ENCODE measurements at places on chromosomes 16 and 17.

DNA sequence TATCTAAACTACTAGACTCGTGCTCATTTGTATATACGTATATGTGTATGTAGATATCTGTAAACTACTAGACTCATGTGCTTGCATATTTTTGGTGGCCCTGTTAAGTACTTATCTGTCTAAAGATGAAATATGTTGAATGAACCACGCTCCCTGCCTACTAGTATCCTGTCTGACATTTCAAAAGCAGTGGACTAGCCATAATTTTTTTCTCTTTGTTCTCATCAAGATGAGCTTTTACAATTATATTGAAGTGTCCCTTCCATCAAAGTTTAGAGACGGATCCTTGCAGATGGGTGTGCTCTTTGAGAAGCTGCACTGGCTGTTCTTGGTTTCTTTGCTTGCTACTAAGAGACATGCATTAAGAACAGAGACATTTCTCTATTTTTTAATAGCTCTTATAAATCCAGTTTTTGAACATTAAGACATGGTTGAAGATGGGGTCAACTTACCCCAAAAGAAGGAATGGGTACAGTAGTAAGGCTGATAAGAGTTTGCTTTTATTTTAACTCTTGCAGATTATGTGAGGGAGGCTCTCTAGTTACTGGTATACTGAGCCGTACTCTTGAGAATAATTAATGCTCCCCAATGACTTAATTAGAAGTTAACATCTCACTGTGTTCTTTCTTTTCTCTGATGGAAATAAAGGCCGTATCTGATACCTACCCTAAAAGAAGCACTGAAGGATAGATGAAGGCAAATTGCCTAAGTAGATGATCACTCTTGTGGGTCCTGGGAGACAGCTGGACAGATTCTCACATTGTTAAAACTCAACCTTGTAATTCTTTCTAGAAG, 3.4 kb downstream of the CNTNAP4 start:
- DNase-seq = no peak

DNA sequence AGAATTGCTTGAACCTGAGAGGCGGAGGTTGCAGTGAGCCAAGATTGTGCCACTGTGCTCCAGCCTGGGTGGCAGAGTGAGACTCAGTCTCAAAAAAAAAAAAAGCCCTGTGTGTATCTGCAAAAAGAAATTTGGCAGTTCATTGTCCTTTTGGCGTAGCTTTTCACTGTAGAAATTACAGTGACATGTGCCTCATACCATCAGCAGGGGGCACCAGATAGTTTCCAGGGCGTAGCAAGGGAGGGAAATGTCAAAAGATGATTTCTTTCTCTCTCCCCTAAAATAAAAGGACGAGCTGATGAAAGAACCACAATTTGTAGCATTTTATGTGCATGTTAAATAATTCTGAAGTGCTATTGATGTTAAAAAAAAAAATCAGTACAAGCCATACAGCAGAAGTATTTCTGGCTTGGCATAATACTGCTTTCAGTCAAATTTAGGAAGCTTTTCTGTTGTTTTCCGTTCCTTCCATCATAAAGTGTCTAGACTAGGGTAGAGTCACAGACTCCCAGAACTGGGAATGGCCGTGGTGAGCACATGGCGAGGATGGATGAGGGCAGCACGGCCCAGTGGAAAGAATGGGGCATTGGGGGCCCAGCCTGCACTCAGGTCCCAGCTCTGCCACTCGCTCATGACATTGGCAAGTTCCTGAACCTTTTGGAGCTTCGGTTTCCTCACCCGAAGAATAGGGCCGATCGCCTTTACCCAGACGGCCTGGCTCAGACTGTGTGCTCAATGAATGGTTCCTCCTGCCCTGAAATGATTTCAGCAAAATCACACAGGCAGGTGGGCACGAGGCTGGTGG, 59.8 kb upstream of the RPH3AL start:
- peak; percentile 64 for DNase-seq

DNA sequence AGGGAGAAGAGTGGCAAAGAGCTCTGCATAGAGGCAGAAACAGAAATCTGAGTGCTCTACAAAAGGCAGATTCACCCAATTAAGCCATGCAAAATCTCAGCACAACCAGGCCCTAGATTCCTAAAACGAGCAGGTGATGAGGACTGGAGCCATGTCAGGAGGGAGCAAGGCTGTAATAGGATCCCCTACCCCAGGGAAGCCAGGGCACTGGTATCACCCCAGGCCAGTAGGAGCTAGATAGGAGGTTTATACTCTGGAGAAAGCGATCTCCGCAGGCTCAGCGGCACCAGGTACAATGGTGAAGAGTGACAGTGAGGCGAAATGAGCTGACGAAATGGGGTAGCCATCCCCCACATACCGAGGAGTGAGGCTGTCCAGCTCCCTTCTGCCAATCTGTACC, 171.5 kb downstream of the PARN start:
- no peak for DNase-seq

- DNase-seq = no peak
Measured at GRCh38 chr16:12362482-12363458, 386.2 kb downstream of the SNX29 start.

- no peak for DNase-seq
Measured at GRCh38 chr17:55122114-55122513, 142.6 kb upstream of the HLF start.

GRCh38 chr17:41848788-41849187, 11.2 kb downstream of the KLHL10 start:
- DNase-seq = no peak

DNA sequence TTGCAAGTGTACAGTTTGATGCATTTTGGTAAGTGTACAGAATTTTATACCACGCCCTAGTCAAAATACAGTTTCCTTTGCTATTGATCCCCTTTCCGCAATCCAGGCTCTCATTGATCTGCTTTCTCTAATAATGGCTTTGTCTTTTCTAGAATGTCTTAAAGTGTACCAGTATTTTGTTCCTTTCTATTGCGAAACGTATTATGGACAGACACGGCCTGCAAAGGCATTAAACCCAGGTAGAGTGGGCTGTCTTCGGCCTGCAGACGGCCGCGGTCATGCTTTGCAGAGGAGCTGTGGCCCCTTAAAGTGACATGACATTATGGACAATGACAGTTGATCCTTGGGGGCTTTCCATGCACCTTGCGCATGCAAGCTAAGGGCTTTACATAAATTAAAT, 15.9 kb upstream of the HSBP1 start:
- DNase-seq = no peak

DNA sequence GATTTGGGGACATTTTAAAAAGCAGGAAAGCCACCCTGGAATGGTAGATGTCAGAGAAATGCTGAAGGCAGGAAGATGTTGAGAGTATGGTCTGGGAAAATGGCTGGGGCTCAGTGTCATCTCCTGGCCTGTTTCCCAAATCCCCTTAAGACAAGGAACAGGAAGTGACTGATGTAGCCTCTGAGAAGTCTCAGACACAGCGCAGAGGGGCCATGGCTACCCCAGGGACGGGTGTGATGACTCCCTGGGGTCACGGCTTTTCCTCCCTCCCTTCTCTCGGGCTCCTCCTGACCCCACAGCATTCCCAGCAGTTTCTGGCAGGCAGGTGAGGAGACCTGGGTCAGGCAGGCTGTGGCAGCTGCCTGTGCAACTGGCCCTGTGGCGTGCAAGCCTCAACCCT, 45.4 kb downstream of the RAP1GAP2 start:
- no peak for DNase-seq

DNA sequence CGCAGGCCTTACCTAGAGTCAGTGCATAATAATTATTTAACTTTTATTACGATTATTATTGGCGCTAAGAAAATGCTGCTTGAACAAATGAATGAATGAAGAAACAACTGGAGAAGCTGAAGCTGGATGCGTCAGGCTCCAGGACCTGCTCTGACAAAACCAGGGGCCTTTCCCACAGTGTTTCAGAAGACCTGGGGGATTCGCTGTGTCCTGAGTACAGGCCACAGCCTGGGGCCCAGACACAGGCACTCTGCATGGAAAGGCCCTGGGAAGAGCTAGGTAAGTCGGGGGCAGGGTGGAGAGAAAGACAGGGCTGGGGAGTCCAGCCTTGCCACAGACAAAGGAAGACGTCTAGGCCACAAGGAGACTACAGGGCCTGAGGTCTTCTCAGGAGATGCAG, 226.1 kb downstream of the ZNF423 start:
- DNase-seq = no peak

- DNase-seq = peak; percentile 66
Measured at GRCh38 chr16:84754353-84754856, 54.6 kb downstream of the USP10 start.

DNA sequence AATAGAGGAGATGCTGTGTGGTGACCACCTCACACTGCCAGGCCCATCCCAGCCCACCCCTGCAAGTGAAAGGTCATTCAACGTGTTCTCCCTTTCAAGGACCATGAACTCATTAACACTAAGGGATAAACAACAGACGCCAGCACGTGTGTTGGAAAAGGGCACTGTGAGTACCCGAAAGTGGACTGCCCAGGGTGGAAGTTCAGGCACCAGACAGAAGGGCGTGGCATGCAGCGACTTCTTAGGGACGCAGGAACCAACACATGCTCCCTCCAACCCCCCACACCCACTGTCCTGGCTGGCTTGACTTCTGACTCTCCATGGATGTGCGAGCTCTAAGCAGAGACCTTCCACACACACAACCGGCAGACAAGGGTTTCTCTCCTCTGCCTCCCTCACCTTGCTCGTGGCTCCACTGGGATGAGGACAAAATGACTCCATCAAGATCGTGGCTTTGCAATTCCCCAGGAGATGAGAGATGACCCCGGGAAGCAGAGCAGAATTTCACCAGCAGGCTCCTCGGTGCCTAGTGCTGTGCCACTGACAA, 11.0 kb downstream of the UBALD1 start:
- no peak for DNase-seq

DNA sequence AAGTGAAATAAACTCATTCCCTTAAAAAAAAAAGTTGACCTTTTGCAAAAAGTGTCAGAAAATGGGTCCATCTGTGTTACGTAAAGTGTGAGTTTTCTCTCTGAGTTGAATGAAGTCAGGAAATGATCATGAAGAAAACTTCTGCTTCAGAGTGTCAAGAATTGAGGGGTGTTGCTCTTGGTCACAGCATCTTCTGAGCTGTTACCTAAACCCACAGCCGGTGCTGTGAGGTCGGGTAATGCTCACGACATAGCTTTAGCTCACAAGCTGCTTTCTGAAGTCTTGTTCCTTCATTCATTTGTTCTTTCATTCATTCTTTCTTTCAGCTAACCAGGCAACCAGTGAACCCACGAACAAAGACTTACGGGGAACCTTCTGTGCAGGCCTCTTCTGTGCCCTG, 372.1 kb downstream of the CPPED1 start:
- no peak for DNase-seq

DNA sequence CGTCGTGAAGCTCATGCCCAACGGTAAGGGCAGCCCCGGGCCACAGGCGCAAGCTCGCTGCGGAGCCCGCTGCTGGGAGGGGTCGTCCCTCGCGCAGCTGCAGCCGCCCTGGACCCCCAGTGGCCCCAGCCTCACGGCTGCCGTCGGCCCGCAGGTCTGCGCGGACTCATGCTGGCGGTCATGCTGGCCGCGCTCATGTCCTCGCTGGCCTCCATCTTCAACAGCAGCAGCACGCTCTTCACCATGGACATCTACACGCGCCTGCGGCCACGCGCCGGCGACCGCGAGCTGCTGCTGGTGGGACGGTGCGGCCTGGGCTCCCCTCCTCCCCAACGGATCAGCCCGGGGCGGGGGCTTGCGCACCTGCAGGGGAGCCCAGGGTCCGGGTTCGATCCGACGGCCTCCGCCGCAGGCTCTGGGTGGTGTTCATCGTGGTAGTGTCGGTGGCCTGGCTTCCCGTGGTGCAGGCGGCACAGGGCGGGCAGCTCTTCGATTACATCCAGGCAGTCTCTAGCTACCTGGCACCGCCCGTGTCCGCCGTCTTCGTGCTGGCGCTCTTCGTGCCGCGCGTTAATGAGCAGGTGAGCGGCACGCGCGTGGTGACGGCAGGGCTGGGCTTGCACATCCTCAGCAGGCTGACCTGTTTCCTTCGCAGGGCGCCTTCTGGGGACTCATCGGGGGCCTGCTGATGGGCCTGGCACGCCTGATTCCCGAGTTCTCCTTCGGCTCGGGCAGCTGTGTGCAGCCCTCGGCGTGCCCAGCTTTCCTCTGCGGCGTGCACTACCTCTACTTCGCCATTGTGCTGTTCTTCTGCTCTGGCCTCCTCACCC, 5.8 kb downstream of the SLC5A2 start:
- DNase-seq = no peak

- no peak for DNase-seq
Measured at GRCh38 chr16:81431554-81432353, 12.9 kb upstream of the CMIP start.

- DNase-seq = no peak
Measured at GRCh38 chr16:66926961-66927436, 1.7 kb upstream of the RRAD start.

DNA sequence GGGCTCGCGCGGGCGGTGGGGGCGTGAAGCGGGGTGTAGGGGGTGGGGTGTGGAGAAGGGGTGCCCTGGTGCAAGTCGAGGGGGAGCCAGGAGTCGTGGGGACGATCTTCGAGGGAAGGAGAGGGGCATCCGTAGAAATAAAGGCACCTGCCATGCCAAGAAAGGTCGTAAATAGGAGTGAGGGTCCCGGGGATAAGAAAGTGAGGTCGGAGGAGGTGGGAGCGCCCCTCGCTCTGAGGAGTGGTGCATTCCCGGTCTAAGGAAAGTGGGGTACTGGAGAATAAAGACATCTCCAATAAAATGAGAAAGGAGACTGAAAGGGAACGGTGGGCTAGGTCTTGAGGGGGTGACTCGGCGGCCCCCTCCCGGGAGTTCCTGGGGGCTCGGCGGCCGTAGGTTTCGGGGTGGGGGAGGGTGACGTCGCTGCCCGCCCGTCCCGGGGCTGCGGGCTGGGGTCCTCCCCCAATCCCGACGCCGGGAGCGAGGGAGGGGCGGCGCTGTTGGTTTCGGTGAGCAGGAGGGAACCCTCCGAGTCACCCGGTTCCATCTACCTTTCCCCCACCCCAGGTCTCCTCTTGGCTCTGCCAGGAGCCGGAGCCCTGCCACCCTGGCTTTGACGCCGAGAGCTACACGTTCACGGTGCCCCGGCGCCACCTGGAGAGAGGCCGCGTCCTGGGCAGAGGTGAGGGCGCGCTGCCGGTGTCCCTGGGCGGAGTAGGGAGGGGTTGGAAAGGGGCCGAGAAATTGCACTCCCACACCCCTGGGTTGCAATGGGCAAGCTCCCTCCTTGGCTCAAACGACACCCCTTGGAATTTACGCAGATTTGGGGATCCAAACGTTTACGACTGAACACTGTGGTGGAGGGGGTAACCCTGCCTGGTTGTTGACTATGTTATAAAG, 888 bp downstream of the CDH1 start:
- DNase-seq = no peak
